A549 treated with GW870086 at 1 μM for 4 hours (cell line): ENCODE measurements at places on chromosomes 12 and 14. TPM values are rescaled to one million over a fixed set of nuclear protein-coding genes. Genes with fewer than 3 reads are reported as not detected.

The DIO3 gene
- total RNA-seq = 0.06 to 0.08 TPM (median 0.07 TPM) in 4 of 5 replicates, not detected in the other

The MAP1LC3B2 gene
- 1.3 to 1.6 TPM (median 1.3 TPM) in 5 replicates for total RNA-seq

The OVCH1 gene
- total RNA-seq = not detected in 5 replicates

The SMIM41 gene
- not detected in 5 replicates for total RNA-seq

The PLEKHD1 gene
- 0.03 to 0.07 TPM (median 0.03 TPM) in 3 of 5 replicates, not detected in the others for total RNA-seq

The SOAT2 gene
- 0.06 to 0.44 TPM (median 0.40 TPM) in 5 replicates for total RNA-seq

The KCNJ8 gene
- total RNA-seq = 0.15 to 0.44 TPM (median 0.31 TPM) in 5 replicates

The OTOGL gene
- not detected in 5 replicates for total RNA-seq

The KCNA5 gene
- 0.05 TPM in 1 of 5 replicates, not detected in the others for total RNA-seq

The CRACR2A gene
- total RNA-seq = 1.3 to 1.9 TPM (median 1.5 TPM) in 5 replicates

The MANSC4 gene
- total RNA-seq = not detected in 5 replicates

The GDF11 gene
- 2.6 to 4.8 TPM (median 4.0 TPM) in 5 replicates for total RNA-seq

The C3AR1 gene
- total RNA-seq = not detected in 5 replicates

The TSPAN8 gene
- total RNA-seq = 0.14 to 0.65 TPM (median 0.14 TPM) in 3 of 5 replicates, not detected in the others

The OR4K17 gene
- not detected in 5 replicates for total RNA-seq

The HSP90B1 gene
- total RNA-seq = 512 to 628 TPM (median 602 TPM) in 5 replicates

The RGS6 gene
- total RNA-seq = not detected in 5 replicates

The SYNDIG1L gene
- total RNA-seq = not detected in 5 replicates

The GPR137C gene
- total RNA-seq = 0.07 to 0.17 TPM (median 0.09 TPM) in 4 of 5 replicates, not detected in the other

The NPAS3 gene
- total RNA-seq = not detected in 5 replicates

The OR11H7 gene
- total RNA-seq = not detected in 5 replicates

The NINJ2 gene
- total RNA-seq = 0.29 to 1.1 TPM (median 0.89 TPM) in 5 replicates

The PLBD1 gene
- 3.8 to 6.3 TPM (median 5.6 TPM) in 5 replicates for total RNA-seq

The C14orf39 gene
- total RNA-seq = 0.29 TPM in 1 of 5 replicates, not detected in the others

The KRT78 gene
- 0.06 to 0.25 TPM in 2 of 5 replicates, not detected in the others for total RNA-seq

The PPP1R1A gene
- 0.21 to 0.24 TPM in 2 of 5 replicates, not detected in the others for total RNA-seq

The CLECL1 gene
- not detected in 5 replicates for total RNA-seq

The CD4 gene
- total RNA-seq = not detected in 5 replicates

The PRH2 gene
- not detected in 5 replicates for total RNA-seq

The TEP1 gene
- 8.3 to 10.6 TPM (median 9.2 TPM) in 5 replicates for total RNA-seq

The CCND2 gene
- total RNA-seq = not detected in 5 replicates

The AP5M1 gene
- 15.9 to 21.7 TPM (median 18.3 TPM) in 5 replicates for total RNA-seq

The MYH6 gene
- total RNA-seq = 0.02 to 0.03 TPM in 2 of 5 replicates, not detected in the others

The SIX1 gene
- 6.2 to 8.7 TPM (median 8.0 TPM) in 5 replicates for total RNA-seq

The TPPP2 gene
- not detected in 5 replicates for total RNA-seq

The CAPZA3 gene
- not detected in 5 replicates for total RNA-seq

The MAP3K9 gene
- 4.2 to 6.7 TPM (median 6.1 TPM) in 5 replicates for total RNA-seq

The PRR4 gene
- 0.51 to 4.2 TPM (median 2.0 TPM) in 5 replicates for total RNA-seq

The ARL1 gene
- 54.1 to 69.5 TPM (median 64.2 TPM) in 5 replicates for total RNA-seq

The PIWIL1 gene
- 0.27 TPM in 1 of 5 replicates, not detected in the others for total RNA-seq

The CD27 gene
- total RNA-seq = not detected in 5 replicates

The BDKRB1 gene
- total RNA-seq = 0.38 to 0.79 TPM (median 0.48 TPM) in 5 replicates

The PTHLH gene
- total RNA-seq = 15.5 to 17.9 TPM (median 16.8 TPM) in 5 replicates

The SPX gene
- 3.4 to 4.4 TPM (median 3.7 TPM) in 5 replicates for total RNA-seq

The CCDC38 gene
- total RNA-seq = 0.07 to 0.16 TPM (median 0.11 TPM) in 4 of 5 replicates, not detected in the other

The ZNF605 gene
- total RNA-seq = 2.6 to 3.6 TPM (median 3.2 TPM) in 5 replicates

The GRIN2B gene
- total RNA-seq = 2.8 to 5.6 TPM (median 4.6 TPM) in 5 replicates

The TESPA1 gene
- total RNA-seq = not detected in 5 replicates

The RNASE3 gene
- not detected in 5 replicates for total RNA-seq

The TMEM233 gene
- 0.03 to 0.29 TPM (median 0.05 TPM) in 5 replicates for total RNA-seq

The RNASE9 gene
- not detected in 5 replicates for total RNA-seq

The SLC22A17 gene
- 6.3 to 7.7 TPM (median 6.6 TPM) in 5 replicates for total RNA-seq

The HOXC5 gene
- total RNA-seq = 0.38 to 1.3 TPM (median 0.61 TPM) in 5 replicates

The SLC6A13 gene
- total RNA-seq = 0.09 to 0.92 TPM (median 0.33 TPM) in 4 of 5 replicates, not detected in the other

The SYCP3 gene
- total RNA-seq = 0.17 to 0.18 TPM in 2 of 5 replicates, not detected in the others

The ERP27 gene
- not detected in 5 replicates for total RNA-seq

The JKAMP gene
- 66.1 to 80.4 TPM (median 73.2 TPM) in 5 replicates for total RNA-seq

The CIROP gene
- not detected in 5 replicates for total RNA-seq

The RASAL1 gene
- total RNA-seq = 0.24 to 0.85 TPM (median 0.30 TPM) in 5 replicates

The CISTR gene
- total RNA-seq = not detected in 5 replicates
